ENCODE measurements at places on chromosomes 7 and 10.

- no peak for DNase-seq
These were observed 89.2 kb upstream of the BTBD16 start for GRCh38 chr10:122181876-122182275.

- no peak for DNase-seq
These were observed 42.0 kb downstream of the PRF1 start for GRCh38 chr10:70560511-70560941.

- DNase-seq: no peak
These were observed 329.0 kb downstream of the RNLS start for GRCh38 chr10:88254091-88254490.

GRCh38 chr10:112525200-112525599 lies 78.2 kb downstream of the VTI1A start:
- DNase-seq: no peak

GRCh38 chr10:17278607-17279240 lies 50.7 kb downstream of the VIM start:
- no peak for DNase-seq

DNA sequence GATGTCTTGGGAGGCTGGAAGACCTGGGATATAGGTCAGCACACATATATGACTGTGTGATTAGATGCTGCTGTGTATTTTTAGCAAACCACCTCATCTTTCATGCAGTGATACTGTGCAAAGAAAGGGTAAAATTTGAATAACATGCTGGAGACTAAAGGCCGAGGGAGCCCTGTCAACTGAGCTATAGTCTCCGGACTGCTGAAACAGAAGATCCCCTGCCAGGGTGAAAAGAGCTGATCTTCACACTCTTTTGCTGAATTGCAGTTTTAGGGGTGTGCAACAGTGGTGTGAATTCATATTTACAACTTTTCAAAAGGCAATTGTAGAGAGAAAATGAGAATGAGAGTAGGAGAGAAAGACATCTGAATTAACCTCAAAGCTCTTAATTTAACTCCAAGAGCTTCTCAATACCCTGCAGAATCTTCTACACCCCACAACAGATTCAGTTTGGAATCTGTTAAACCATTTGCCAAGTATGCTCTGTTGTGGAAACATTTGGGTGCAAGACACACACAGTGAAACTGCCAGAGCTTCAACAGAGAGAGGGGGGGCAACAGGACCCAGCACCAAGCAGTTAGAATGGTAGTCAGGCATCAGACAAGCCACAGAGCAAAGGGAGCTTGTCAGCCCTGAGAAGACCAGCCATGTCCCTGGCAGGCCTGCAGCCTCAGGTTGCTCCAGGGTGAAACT lies 190.1 kb upstream of the STK17A start:
- no peak for DNase-seq

GRCh38 chr10:1292611-1293031 lies 236.4 kb downstream of the WDR37 start:
- DNase-seq: no peak

GRCh38 chr7:124647630-124648306 lies 117.8 kb downstream of the GPR37 start:
- DNase-seq: no peak

- DNase-seq: no peak
These were observed 177.6 kb downstream of the PLXDC2 start for GRCh38 chr10:19993714-19994315.

DNA sequence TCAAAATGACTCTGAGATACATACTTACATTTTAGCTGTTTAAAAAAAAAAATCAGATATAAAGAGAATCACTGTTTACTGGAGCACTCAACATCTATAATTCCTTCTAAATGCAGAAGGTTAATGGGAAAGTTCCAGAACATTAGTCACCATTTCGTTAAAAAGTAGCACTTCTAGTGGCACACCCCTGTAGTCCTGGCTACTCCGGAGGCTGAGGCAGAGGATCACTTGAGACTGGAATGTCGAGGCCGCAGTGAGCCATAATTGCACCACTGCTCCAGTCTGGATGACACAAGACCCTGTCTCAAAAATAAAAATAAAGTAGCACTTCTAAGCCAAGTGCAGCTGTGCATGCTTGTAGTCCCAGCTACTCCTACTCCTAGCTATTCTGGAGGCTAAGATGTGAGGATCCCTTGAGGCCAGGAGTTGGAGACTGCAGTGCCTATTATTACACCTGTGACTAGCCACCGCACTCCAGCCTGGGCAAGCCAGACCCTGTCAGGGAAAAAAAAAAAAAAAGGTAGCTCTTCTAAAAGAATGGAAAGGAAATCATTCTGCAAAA lies 2.2 kb downstream of the FGFBP3 start:
- DNase-seq: no peak

- peak; percentile 2 for DNase-seq
These were observed 38.5 kb upstream of the STEAP4 start for GRCh38 chr7:88344956-88345832.

Data from CD4-positive, alpha-beta T cell treated with Interleukin-12 subunit alpha and Interleukin-12 subunit beta, for 1 hour (primary cell).